ENCODE measurements at places on chromosomes 16 and 17. TPM values are rescaled to one million over a fixed set of nuclear protein-coding genes. Genes with fewer than 3 reads are reported as not detected.

C16orf96 gene
- polyA plus RNA-seq, result 0.40 TPM

CALB2 gene
- 0.70 TPM for polyA plus RNA-seq

DNA sequence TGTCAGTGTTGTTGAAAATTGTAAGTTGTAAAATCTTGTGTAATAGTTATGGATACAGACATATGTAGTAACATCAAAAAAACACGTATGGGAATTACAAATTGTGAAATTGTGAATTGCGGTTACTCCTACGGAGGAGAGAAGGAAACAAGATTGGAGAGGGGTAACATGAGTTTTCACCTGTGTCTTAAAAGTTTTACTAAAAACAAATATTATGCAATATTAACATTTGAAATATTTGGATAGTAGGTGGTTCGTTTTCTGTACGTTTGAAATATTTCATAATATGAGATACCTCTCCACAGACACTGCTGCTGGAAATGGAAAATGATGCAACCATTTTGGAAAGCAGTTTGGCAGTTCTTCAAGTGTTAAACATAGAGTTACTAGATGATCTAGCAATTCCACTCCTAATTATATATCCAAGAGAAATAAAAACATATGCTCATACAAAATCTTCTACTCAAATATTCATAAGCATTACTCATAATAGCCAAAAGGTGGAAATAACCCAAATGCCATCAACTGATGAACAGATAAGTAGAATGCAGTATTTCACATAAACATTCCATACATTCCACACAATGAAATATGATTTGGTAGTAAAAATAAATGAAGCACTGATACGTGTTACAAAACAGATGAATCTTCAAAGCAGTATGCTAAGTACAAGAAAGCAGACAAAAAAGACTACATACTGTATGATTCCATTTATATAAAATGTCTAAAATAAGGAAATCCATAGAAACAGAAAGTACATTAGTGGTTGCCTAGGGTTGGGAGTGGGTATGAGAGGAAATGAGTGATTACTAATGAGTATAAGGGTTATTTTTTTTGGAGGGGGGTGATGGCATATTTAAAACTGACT is 40.7 kb upstream of the ABCA10 start:
- no peak for DNase-seq

DNA sequence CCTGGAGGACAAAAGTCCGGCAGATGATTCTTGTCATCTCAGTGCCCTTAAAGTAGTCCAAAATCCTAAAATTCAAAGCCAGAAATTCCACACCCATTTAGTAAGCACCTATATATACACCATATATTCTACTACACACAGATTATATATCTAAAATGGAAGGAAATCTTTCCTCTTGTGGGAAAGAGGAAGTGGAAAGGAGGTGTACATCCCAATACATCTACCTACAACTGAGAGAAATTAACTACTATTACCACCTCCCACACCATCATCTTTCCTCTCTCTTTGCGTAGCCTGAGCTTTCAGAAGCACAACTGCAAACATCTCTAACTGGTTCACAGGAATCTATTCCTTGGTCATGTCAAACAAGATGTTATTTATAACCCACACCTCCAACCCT is 5.4 kb upstream of the ITGA2B start:
- DNase-seq, result no peak

DNA sequence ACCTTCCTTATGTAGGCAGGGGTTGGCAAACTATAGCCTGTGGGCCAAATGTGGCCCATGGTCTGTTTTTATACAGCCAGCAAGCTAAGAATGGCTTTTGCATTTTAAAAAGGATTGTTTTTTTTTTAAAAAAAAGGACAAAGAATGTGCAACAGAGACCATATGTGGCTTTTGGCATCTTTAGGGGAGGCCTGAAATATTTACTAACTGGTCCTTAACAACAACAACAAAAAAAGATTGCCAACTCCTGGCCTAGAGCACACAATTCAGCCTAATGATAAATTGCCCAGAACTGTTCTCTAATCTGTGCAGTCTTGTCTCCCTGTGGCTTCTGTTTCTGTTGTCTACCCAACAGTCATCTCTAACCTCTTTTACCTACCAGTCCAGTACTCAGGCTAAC is 67.1 kb downstream of the SSH2 start:
- DNase-seq, result no peak

- DNase-seq, result no peak
These were observed at the start of gene GJD3 for GRCh38 chr17:40364121-40364861. Gene GJD3, minus strand, starts transcription at chr17:40364737. Its CDS starts 922 bp downstream, at chr17:40363815.

DNA sequence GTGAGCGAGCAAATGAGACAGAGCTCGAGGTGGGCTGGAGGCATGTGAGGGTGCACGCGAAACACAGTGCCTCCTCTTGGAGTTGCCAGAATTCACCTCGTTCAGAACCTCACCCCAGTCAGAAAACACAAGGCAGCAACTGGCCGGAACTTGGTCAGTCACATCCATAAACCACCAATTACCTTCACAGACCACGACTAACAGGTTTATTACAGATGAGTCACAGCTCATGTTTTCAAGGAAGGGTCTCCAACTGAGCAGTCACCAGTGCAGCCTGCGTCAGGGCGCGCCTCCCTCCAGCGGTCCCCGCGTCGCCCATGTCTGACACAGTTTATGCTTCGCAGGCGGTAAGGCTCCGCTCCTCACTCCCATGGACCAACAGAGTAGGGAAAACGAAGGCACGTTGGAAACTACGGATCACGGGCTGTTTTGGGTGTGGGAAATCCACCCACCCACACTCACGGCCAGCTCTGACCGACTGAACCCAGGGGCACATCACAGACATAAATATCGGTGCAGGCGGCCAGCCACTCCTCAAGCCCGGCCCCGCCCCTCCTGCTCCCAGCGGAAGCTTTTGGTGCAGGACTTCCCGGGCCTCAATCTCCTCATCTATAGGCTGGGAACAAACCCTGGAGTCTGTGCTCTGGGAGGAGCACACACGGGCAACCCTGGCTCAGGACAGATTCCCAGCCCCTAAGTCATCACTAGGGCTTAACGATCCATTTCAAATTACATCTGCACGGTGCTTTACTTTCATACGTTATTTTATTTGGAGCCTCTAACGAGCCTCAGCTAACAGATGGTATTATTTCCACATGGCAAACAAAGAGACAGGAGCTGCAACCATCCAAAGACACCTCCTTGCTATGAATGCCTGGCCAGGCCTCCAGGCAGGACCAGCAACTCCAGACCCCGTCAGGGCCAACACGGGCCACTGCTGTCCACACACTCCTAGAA is 126.3 kb downstream of the ZNF778 start:
- peak; percentile 54 for DNase-seq

KRTAP4-4 gene
- polyA plus RNA-seq, result not detected

GRCh38 chr17:78276098-78276887 is 44.9 kb downstream of the TMEM235 start:
- no peak for DNase-seq

GRCh38 chr17:36085765-36086164 is 4.2 kb downstream of the CCL3 start:
- DNase-seq, result no peak

- no peak for DNase-seq
These were observed 38.2 kb downstream of the MARF1 start for GRCh38 chr16:15604460-15605440.

GRCh38 chr17:12853921-12854320 is 64.6 kb downstream of the ARHGAP44 start:
- no peak for DNase-seq

- DNase-seq, result no peak
These were observed 29.9 kb downstream of the TRAF4 start for GRCh38 chr17:28773736-28774135.

- DNase-seq, result no peak
These were observed 27.0 kb downstream of the RNF135 start for GRCh38 chr17:30997842-30998241.

ZNF423 gene
- polyA plus RNA-seq, result 30.5 TPM

DNA sequence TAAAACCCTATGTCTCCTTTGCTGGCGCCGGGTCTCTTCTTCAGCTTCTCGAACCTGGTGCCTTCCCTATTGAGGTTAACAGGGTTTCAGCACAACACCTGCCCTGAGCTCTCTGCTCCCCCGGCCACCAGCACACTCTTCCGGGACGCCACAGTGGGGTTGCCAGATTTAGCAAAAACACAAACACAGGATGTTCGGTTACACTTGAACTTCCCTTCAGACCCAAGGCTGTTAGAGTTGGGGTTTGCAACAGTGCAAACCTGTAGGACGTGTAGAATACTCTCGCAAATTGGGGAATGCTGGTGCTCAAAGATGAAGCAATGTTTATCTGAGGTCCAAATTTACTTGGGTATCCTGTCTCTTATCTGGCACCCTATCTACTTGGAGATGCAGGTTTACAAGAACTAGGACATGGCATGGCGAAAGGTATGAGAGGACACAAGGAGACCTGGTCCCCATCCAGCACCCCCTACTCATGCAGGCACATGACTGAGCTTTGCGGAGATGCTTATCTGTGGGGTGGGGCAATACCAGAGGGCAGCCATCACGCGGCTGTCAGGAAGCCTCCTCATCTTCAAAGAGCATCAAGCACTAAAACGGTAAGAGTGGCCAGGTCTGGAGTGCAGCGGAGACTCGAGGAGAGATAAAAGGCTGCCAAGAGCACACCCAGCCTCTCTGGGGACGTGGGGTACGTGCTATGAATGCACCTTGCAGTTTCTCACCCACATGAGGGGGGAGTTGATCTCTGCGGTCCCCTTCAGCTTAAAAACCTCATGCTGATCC is 52.8 kb downstream of the SDK2 start:
- DNase-seq, result no peak

GINS2 gene
- 20.2 TPM for polyA plus RNA-seq

AIPL1 gene
- polyA plus RNA-seq, result not detected

CCL5 gene
- 1.4 TPM for polyA plus RNA-seq

GRCh38 chr17:44385287-44386181 is 3.9 kb downstream of the ITGA2B start:
- DNase-seq, result peak; percentile 78

CCL17 gene
- 0.21 TPM for polyA plus RNA-seq

GRCh38 chr17:40538936-40539705 is 26.2 kb downstream of the CCR7 start:
- DNase-seq, result no peak

CCDC78 gene
- 2.5 TPM for polyA plus RNA-seq

- DNase-seq, result no peak
These were observed 46.9 kb downstream of the ZFHX3 start for GRCh38 chr16:73000907-73001521.

NRN1L gene
- polyA plus RNA-seq, result 0.98 TPM

DNA sequence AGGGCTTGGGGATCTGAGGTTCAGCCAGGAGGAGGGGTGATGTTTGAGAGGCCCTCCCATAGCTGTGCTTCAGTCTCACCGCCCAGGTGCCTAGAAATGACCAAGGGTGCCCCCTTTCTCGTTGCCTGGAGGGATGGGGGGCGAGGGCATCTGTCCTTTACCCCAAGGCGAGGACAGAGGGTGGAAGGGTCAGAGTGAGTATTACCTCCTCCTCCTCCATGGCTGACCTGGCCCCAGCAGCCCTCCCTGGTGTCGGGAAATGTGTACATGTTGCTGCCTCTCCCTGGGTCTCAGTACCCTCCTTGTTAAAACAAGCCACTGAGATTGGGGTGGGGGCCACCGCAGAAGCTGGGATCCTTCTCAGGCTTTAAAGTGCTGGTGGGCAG is 2.4 kb downstream of the NECAB2 start:
- no peak for DNase-seq

- DNase-seq, result no peak
These were observed 46.4 kb downstream of the LDHD start for GRCh38 chr16:75070012-75070841.

KRT14 gene
- 0.36 TPM for polyA plus RNA-seq

CMIP gene
- 51.5 TPM for polyA plus RNA-seq

TRIM72 gene
- polyA plus RNA-seq, result 0.28 TPM

CDH3 gene
- 67.6 TPM for polyA plus RNA-seq

DNA sequence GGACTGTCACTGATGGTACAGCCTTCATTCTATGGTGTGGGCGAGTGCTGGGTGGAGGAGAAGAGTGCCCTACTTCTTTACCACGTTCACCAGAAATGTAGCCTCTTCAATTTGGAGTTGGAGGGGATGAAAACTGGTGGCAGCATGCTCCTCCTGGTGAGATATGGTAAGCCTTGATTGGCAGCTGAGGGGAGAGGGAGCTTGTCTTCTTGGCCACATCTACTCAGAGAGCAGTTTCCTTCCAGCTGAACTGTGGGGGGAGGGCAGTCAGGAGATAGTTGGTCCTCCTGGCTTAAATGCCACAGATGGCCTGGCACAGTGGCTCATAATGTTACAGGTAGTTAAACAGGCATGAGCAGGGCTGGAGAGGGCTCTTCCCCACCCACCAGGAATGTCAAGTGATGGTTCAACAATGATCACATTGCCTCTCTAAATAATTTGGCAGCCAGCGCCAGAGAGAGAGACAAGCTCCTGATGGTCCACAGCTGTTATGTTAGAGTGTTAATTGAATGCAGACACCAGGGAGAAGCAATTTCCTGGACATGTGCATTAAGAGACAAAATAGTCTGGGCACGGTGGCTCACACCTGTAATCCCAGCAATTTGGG is 9.0 kb upstream of the MAPK3 start:
- DNase-seq, result peak; percentile 74

GRCh38 chr16:58938811-58939210 is 204.7 kb upstream of the GOT2 start:
- DNase-seq, result peak; percentile 62

- no peak for DNase-seq
These were observed 114.5 kb upstream of the CHMP6 start for GRCh38 chr17:80876950-80877728.

DNA sequence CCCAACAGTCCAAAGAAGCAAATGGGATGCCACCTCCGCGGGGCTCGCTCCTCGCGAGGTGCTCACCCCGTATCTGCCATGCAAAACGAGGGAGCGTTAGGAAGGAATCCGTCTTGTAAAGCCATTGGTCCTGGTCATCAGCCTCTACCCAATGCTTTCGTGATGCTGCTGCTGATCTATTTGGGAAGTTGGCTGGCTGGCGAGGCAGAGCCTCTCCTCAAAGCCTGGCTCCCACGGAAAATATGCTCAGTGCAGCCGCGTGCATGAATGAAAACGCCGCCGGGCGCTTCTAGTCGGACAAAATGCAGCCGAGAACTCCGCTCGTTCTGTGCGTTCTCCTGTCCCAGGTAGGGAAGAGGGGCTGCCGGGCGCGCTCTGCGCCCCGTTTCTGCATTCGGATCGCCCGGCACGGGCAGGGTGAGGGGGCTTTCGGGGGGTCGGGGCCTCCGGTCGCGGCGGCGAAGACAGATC is at the start of gene CDH13:
TSS of gene CDH13 (plus strand) at position 179 of the 471 bp plus-strand sequence.
- peak; percentile 12 for DNase-seq

GRCh38 chr17:32976131-32976530 is 15.5 kb upstream of the SPACA3 start:
- DNase-seq, result no peak

DNA sequence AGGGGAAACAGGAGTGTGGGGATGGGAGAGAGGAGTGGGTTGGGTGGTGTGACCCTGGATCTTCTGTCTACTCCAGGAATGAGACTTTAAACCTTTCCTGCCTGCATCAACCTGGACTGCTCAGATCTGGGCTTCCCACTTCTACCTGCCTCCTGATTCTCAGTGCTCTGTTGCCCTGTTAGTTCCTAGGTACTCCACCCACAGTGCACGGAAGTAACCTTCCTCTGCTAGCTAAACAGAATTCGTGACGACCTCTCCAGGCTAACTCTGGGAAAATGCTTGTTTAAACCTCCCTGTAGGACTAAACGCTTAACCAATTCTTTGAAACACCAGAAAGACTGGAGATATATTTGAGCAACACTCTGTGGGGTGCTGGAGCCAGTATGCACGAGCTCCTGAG is 83.4 kb upstream of the CLEC3A start:
- no peak for DNase-seq

Data from renal pelvis (tissue), 12 donors.